ENCODE measurements at places on chromosomes 1 and 21. TPM values are rescaled to one million over a fixed set of nuclear protein-coding genes. Genes with fewer than 3 reads are reported as not detected.

NTPCR gene
- 49.1 TPM for total RNA-seq

SPRR2B gene
- total RNA-seq = not detected

HAPLN2 gene
- 0.61 TPM for total RNA-seq

FGR gene
- total RNA-seq = 1.1 TPM

PTGFR gene
- 2.1 TPM for total RNA-seq

ACOT11 gene
- 69.3 TPM for total RNA-seq

All from heart left ventricle (tissue), 16 donors.